ENCODE measurements at places on chromosomes 2 and 18.

GRCh38 chr18:48668466-48669179, 129.8 kb downstream of the CTIF start:
- DNase-seq: no peak

DNA sequence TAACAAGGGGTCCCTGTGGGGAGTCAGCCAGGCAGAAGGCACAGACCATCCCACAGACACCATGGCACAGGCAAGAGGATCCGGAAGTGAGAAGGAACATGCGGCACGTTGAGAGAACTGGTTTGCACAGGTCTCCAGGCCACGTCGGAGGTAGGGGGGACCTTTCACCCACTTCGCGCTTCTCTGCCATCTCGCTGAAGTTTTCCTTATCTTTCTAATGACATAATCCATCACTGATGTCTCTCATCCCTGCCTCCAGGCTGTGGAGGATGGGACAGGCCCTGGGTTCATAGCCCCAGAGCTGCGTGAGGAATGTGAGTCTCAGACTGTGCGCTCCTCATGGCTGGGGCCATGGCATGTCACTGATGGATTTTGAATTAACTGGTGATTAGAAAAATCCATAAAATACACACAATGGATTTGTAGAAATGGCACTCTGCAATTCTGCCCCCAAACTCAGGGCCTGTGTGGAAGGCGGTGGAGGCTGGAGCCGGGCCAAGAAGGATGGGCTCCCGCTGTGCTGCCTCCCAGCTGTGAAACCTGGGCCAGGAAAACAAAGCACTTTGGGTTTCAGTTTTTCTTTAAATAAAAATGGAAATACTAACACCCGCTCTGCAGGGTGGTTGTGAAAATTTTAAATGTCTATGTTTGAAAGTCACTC, 113.3 kb upstream of the ALKAL2 start:
- DNase-seq: no peak

DNA sequence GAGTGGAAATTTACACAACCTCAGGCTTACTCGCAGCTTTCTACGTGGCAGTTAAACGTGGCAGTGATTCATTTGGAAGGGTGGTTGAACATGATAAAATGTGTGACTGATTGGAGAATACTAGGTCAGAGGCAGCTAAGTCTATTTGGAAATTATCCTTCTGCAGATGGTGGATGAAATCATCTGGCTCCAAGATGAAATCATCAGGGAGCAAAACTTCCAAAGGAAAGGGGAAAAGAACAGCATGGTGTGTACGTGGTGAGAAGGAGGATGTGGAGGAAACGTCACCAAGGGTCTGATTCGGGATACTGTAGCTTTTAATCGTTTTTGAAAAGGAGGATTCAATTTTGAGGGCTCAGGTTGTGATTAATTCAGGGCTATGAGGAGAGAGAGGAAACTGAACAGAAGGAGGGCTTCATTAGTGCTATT, 47.9 kb downstream of the COL3A1 start:
- DNase-seq: no peak

DNA sequence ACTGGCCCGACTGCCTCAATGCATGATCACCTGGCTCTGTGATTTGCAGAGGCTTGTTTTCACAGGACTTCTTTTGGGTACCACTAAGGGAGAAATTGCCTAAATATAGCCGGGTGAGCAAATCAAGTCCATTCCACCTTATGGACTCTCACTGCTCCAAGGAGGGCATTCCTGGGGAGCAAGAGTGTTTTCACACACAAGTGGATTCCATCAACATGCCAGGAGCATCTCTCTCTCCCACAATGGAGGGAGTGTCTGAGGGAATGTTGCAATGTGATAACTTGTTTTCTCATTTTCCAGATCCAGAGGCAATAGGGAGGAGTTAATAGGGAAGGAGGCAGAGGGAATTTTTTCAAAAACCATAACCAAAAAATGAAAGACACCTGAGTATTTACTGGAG, 250.7 kb downstream of the SATB2 start:
- DNase-seq: no peak

GRCh38 chr2:240922982-240923537, 16.9 kb downstream of the CROCC2 start:
- no peak for DNase-seq

- DNase-seq: no peak
Observed at GRCh38 chr2:177029501-177029900, 183.1 kb upstream of the HNRNPA3 start.

- no peak for DNase-seq
Observed at GRCh38 chr2:173347305-173348168, 7.1 kb upstream of the CDCA7 start.

DNA sequence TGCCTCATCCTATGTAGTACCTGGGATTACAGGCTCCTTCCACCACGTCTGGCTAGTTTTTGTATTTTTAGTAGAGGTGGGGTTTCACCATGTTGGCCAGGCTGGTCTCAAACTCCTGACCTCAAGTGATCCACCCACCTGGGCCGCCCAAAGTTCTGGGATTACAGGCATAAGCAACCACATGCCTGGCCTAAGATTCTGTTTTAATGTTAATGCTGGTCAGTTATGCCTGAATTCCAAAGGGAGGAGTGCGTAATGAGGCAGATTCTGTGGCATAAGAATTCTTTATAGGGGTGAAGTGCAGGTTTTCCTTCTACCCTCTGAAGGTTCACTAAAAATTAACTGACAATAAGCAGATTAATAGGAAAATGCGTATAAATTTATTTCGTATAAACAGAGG, 1343.8 kb upstream of the LRRTM1 start:
- DNase-seq: no peak

DNA sequence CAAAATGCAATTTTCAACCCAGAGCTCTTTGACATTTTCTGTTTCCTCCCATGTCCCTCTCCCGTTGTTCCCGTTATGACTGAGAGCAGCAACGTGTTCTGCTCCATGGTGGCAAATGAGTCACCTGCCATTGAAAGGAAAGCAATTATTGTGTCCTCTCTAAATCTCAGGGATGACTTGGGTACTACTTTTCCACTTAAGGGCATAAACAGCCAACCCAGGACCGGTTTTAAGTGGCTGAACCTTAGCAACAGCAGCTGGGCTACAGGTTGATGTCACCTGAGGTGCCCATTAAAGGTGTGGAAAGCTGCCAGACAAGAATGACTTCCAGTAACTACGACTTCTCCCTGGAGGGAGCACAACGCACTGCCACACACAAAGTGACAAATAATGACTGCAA, 236.8 kb downstream of the NCKAP5 start:
- DNase-seq: no peak

DNA sequence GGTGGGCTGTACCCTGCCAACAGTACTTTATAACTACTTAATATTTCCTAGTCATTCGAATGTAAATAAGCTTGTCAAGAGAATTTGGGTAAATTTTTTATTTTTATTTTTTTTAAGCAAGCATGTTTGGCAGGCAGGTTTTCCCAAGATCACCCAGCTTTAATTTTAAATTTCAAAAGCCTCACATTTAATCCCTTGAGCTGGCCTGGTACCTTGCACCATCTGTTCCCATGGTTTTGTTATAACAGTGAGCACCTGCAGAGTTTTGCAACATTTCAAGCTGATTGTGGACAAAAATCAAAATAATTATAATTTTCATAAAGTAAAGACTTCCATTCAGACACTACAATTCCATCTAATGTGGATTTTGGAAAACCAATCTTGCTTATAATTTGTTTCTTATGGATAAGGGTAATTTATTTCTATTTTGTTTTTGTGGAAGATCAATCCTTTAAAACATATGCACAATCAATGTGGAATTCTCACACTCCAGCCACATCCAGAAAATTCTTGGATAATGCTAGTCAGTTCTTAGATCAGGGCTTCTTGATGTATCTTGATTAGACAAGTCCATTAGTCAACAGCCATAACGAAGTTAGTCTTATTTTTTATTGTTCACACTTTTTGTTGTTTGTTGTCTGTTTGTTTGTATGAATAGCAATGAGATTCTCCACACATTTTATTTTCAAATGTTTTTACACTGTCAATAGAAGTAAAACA, 689.3 kb downstream of the NR4A2 start:
- no peak for DNase-seq

DNA sequence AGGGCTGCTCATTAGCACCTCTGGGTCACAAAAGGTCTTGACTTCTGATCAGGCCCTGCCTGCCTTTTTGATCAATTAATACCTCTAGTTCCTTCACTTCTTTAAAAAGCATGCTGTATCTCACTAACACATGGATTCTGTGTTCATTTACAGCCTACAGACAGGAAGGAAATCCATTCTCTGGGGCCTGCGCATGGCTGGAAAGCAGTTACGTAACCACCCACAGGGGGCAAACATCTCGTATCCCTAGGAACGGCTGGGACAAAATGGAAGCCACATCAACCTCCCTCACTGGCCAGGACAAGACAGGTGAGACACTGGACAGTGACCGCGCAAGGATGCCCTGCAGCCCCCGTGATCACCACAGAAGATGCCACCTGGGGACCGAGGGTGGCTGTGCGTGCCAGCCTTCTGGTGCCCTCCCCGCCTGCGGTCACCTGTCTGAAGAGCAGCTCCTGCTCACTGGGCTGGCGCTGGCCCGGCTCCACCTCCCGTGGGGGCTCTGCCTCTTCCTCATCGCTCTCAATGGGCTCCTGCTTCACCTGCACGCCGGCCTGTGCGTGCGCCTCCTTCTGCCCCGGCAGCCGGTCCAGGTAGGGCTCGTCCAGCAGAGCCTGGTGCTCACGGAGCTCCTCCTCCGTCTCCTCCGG, 266.9 kb downstream of the TWIST2 start:
- DNase-seq: no peak

DNA sequence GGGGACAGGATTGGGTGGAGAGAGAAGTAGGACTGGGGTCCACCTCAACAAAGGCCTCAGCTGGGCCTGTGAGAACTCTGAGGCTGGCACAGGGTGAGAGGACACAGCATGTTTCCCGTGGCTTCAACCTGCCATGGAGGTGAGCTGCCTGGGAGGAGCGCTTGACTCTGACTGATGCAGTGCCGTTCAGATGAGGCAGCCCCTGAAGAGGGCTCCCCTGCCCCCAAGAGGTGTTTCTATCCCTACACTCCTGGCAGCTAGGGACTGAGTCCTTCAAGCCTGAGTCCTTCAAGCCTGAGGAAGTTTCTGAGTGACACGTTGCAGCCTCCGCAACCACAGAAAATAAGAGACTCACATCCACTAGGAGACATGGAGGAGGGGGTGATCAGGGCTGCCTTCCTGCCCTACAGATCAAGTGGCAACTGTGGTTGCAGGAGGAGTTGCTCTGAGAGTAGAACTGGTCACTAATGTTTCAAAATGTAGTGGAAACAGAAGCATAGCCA, 49.6 kb upstream of the TMEM177 start:
- DNase-seq: no peak

DNA sequence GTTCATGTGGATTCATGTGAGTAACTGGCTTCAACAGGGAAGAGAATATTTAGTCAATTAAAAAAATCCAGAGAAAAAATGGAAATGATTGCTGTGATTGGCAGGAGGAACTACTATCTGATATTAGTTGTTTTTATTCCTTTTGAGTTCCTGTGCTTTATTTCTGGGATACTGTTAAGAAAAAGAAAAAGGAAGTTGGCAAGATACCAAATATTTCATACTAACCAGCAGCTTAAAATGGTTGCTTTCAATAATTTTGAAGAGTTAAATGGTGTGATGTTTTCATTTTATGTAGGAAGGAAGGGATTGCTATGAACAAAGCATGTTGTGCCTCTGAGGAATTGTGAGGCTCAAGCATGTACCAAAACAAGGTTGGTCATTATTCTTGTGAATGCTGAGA, 8.1 kb upstream of the MTX2 start:
- DNase-seq: no peak

- no peak for DNase-seq
Observed at GRCh38 chr2:139992078-139992477, 1211.9 kb upstream of the NXPH2 start.

DNA sequence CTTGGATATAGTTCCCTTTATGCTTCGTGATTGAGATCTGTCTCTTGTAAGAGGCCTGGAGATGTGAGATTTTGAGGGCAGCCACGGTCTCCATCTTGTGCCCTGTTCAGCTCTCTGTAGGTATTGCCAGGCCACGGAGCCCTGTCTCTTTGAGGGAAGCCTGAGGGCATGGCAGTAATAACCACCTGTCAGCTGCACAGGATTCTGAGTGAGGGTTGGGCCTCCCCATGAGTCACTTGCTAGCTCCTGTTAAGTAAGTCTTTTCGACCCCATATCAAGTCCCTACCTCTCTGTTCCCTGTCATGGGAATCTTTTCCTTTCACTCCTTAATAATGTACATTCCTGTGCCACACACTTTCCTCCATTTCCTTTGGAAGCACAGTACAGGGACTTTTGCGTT, 20.4 kb downstream of the LYPD6B start:
- DNase-seq: no peak

DNA sequence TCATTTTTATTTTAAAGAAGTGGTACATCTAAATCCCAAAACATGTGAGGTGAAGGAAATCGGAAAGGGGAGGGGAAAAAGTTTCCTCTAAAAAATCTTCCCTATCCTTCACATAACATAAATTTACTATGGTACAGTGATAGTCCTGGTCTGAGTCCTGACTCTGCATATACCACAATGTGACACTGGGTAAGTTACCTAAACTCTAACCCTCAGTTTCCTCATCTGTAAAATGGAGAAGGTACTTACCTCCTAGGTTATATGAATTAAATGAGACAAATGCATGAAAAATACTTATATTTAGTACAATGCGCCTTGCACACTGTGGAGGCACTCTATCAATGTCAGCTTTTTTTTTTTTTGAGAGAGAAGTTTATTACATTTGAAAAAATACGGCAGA, 42.3 kb downstream of the TRAK2 start:
- DNase-seq: no peak

DNA sequence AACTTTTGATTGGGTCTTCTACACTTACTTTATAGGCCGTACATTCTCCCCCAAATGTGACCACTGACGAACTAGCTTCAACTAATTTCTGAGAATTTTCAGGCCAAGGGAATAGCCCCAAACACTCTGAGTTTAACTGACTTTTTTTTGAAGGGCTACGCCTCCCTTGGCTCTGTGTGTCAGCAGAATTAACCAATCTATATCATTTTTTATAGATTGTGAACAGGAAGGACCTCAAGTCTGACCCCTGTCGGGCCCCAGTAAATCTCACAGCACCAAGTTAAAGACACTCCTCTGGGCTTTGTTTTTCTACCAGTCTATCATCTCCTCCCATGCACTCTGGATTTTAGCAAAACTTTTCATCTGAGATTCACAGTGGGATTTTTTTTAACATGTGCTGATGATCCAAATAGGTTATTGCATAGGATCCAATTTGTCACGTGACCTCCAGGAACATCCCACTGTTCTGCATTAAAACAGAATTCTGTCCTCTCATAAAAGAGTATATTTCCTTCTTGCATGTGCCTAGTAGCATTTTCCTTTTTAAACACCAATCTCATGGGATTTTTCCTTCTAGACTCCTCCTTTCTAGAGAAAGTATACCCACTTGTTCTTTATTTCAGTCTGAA, 307.1 kb downstream of the OSR1 start:
- no peak for DNase-seq

DNA sequence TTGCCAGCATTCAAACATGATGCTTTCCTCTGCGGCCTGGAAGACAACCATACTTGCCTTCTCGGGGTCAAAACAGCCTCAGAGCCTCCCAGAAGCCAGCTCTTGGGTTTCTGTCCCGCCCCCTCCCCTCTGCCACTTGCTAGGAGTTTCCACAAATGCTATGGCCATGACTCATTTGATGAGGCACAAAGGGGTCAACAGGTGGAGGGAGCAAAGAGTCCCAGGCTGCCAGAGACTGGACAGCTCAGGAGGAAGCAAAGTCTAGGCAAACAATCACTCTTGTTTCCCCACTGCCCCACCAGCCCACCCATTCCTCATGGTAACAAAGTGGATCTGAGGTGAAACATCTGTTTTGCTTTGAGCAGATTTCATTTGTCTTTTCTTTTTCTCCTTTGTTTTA, 551.1 kb downstream of the TNS1 start:
- no peak for DNase-seq

GRCh38 chr2:40225670-40226210, 226.2 kb downstream of the SLC8A1 start:
- DNase-seq: no peak

GRCh38 chr2:71003966-71004755, 9.5 kb upstream of the TEX261 start:
- DNase-seq: no peak
